AG10803 (cell line): ENCODE measurements at places on chromosomes 4 and X.

- no peak for DNase-seq
Measured at GRCh38 chr4:89100853-89101252, 10.5 kb upstream of the TIGD2 start.

- DNase-seq = no peak
Measured at GRCh38 chrX:153688071-153688470, 345 bp downstream of the SLC6A8 start.

- no peak for DNase-seq
Measured at GRCh38 chrX:16770970-16771482, 15.2 kb upstream of the TXLNG start.

DNA sequence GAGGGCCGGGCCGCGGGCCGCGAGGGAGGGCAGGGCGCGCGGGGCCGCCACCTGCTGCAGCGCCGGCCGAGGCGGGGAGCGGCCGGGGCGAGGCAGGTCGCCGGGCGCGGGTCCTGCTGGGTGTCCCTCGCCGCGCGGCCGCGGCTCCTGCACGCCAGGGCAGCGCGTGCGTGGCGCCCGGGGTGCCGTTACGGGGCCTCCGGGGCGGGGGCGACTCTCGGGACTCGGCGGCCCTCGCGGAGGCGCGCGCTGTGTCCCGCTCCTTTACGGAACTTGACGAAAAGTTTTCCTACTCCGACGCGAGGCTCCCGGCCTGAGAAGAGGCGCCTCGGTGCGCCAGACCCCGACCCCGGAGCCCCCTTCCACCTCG is 329 bp downstream of the TBC1D14 start:
- no peak for DNase-seq

- DNase-seq = no peak
Measured at GRCh38 chrX:19350941-19351384, 7.2 kb downstream of the PDHA1 start.
